ENCODE measurements at places on chromosomes 12 and 14.
A peak's percentile ranks its signal among the peaks of the same experiment; 100 is the strongest.

DNA sequence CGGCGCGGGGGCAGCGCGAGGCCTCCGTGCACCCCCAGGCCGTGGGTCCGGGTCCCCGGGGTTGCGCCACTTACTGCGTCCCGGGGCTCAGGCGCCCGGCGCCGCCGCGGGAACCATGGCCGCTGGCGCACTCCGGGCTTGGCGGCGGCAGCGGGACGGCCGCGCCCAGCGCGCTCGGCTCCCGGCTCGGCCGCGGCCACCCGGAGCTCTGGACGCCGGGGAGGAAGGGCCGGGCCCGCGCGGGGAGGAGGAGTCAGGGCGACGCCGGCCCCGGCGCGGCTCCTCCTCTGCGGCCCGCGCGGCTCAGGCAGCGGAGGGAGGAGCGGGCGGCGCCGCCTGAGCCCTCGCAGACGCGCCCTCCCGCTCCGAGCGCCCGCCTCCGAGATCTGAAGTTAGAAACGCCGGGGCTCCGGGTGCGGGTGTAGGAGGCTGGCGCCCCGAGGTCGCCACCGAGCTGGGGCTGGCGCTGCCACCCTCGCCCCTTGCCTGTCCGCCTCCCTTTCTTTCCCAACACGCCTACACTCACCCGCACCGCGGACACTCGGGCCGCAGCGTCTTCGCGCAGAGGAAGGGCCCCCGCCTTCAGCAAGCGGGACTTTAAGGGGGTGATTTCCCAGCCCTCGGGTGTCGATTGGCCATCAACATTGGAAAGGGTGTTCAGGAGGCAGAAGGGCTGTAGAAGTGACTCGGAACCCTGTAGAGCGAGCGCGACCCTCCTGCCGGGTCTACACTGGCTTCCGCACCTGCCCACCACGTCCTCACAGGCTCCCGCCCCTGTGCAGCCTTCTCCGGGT is at the start of gene NIN:
Gene NIN, minus strand, starts transcription at position 231 of the 794 bp plus-strand sequence. CDS start 9,106 bp downstream, outside the sequence.
- peak; percentile 89 for DNase-seq

- no peak for DNase-seq
Measured at GRCh38 chr14:69260190-69260860, 367 bp downstream of the GALNT16 start.

DNA sequence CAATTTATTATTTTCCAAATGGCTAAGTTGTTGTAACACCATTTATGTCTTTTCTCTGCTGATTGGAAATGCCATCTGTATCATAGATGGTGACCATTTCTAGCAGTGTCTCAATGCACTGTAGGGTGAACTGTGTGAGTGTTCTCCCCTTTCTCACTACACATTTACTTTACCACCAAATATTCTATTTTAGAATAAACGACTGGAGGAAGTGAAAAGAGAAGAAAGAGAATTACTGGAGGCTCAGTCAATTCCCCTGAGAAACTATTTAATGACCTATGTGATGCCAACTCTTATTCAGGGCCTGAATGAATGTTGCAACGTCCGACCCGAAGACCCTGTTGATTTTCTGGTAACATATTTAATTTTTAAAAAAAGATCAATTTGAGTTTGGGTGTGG is 15.5 kb upstream of the PAPOLA start:
- DNase-seq: no peak

DNA sequence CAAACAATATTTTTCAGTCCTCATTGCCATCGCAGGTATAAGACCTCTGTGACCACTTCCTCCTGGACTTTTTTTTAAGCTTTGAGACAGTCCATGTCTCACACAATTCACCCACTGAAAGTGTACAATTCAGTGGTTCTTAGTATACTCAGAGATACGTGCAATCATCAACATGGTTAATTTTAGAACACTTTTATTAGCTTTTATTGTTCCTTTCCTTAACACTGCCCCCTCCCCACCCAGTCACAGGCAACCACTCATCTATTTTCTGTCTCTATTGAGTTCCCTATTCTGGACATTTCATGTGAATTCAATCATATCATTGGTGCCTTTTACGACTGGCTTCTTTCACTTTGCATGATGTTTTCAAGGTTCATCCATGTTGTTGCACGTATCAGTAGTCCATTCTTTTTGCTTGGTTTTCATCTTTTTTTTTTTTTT is 16.2 kb downstream of the NCKAP5L start:
- no peak for DNase-seq

DNA sequence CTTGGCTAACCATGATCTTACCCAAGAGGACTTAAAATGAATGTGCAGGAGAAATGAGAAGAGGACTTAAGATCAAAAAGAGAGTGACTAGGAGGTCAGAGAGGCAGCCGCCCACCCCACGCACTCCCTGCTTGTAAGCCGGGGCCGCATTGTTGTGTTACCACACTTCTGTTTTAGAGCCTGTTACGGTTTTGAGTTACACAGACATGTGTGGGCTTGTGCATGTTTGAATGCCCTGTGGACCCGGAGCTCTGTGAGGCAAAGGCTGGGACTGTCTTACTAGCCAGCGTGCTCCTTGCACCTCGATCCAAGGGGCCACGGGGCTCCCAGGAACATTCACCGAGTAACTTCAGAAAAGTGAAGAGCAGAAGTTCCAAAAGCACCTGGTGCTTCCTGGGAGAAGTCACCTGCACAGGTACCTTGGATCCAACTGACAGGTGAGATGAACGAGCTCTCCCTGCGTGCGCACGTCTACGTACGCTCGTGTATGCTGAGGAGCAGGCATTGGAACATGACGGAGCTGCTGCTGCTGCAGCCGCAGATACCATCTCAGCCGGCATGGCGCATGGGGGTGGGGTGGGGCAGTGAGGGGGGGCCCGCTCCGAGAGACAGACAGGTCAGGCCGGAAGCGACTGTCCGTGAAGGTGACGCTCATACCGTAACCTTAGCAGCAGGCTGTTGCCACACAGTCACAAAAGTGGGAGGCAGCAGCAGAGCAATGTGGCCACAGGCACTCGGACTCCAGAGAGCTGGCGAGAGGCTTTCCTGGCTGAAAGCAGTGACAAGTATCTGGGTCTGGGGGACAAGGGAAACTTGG is 23.7 kb downstream of the SFSWAP start:
- no peak for DNase-seq

- DNase-seq: no peak
Measured at GRCh38 chr14:69094481-69094880, 58.4 kb downstream of the DCAF5 start.

DNA sequence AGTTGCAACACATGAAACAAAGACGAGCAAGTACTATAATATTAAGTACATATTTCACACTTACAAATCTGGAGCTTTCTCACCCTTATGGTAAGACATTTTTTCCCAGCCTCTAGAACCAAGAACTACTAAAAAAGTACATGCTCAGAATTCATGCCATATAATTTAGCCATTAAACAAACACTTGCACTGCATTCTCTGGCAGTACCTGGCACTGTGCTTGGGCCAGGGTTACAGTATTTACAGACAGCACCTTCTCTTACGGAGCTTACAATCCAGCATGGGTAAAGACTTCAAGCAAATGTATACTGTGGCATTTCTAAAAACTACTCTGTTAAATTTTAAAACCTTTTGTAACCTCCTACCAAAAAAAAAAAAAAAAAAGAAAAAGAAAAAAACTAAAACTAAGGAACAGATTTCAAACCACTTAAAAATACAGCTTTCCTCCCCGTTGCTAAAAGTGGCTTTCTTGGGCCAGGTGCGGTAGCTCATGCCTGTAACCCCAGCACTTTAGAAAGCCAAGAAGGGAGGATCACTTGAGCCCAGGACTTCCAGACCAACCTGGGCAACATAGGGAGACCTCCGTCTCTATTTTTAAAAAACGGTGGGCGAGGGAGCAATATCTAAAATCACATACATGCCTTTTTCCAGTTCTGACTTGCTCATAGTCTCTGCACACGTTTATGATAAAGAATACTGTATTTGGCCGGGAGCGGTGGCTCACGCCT is 956 bp downstream of the GNPTAB start:
- no peak for DNase-seq

DNA sequence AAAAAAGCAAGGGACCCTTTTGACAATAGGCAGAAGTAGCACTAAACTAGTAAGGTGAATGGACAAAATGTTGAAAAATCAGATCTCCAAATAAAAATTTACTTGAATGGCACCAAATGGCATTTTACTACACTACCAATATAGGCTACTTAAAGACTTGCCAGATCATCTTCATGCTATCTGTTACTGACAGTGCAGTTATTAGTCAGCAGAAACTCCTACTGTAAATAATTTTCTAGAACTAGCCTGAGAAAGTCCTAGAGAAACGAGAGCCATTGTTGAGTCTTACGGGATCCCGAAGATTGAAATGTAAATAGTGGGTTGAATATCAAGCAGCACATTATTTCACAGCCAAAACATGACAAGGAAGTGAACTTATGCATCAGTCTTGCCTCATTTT is 350.3 kb downstream of the SEC23A start:
- DNase-seq: no peak

GRCh38 chr12:50123203-50123602 is 11.2 kb downstream of the COX14 start:
- no peak for DNase-seq

- DNase-seq: no peak
Measured at GRCh38 chr12:130484221-130484620, 146.5 kb downstream of the PIWIL1 start.

GRCh38 chr12:76041406-76041805 is 9.8 kb upstream of the PHLDA1 start:
- no peak for DNase-seq

DNA sequence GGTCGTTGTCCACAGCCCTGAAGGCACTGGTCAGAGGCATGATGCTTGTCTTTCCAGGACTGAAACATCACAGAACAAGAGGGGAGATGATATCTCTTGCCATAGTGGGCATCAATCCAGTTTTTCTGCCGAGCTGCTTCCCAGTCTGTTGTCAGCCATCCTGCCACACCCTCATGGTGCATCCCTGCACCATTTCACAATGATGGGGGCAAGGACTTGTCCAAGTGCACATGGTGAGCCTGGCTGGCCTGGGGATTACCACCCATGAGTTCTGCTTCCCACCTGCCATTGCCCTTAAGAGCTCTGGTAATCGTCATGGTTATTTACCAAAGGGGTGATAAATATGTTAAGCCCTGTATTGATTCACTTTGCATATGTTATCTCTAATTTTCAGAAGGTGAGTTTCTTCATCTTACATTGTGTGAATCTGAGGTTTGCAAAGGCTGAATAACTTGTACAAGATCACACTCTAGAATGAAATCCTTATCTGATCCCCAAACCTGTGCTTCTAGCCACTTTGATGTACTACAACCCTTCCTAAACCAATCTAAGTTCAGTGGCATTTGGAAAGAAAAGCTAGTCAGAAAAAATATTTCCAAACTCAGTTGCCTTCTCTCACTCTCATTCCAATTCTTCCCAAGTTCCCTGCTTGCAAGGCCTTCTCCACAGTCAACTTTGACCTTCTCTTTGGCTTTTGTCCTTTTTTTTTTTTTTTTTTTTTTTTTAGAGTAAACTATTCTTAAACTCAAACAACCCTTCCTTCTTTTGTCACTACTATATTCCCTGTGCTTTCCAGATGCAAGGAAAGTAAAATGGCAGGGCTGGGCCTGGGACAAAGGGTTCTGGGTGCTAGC is 2.3 kb downstream of the AVIL start:
- DNase-seq: no peak

DNA sequence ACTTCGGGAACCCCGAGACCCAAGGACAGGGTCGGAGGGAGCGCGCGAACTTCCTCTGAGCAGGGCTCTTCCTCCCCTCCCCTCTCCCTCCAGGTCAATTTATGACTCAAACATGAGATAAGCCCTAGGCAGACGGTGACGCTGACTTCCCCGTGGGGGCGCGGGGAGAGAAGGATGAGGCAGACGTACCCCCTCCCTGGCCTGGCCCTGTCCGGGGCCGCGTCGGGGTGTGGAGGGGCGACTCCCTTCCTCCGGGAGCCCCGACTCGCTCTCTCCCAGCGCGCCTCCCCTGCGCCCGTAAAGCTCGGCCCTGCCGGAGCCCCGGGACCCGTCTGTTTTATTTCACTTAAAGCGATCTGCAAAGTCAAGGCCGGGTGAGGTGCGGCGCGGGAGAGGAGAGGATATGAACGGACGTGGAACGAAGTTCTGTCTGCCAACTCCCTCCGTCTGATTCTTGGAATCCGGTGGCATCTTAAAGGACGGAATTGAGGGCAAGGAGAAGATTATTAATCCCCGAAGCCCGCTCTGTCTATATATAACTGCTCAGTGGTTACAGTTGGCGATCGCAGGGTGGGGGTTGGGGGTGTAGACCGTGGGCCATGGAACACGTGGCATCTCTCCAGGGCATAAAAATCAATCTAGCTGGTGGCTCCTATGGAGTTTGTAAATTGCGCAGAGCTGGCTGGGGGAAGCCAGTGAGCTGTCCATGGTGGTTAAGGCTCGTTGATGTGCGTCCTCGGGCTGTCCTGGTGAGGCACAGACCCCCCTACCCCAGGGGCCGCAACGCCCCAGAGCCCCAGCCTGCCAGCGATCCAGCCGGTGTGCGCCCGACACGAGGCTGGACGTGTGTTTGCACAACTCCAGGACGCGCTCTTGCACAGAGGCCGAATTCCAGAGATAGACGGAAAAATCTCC is 2.9 kb upstream of the PTHLH start:
- no peak for DNase-seq

DNA sequence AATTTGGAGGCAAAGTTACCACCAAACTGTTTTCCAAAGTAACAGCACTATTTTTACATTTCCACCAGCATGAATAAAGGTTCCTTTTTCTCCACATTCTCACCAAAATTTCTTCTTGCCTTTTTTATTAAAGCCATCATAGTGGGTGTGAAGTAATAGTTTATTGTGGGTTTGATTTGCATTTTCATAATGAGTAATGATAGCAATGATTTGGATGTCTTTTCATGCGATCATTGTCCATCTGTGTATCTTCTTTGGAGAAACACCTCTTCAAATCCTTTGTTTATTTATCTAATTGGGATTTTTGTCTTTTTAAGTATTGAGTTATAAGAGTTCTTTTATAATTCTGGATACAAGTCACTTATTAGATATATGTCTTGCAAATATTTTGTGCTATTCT is 172.7 kb downstream of the CNTN1 start:
- no peak for DNase-seq

- no peak for DNase-seq
Measured at GRCh38 chr14:32193532-32193931, 8.3 kb upstream of the RNU6-7 start.

GRCh38 chr12:128549601-128550218 is 274.0 kb downstream of the SLC15A4 start:
- DNase-seq: no peak

- peak; percentile 81 for DNase-seq
Measured at GRCh38 chr12:31000751-31001150, 72.9 kb upstream of the DDX11 start.

DNA sequence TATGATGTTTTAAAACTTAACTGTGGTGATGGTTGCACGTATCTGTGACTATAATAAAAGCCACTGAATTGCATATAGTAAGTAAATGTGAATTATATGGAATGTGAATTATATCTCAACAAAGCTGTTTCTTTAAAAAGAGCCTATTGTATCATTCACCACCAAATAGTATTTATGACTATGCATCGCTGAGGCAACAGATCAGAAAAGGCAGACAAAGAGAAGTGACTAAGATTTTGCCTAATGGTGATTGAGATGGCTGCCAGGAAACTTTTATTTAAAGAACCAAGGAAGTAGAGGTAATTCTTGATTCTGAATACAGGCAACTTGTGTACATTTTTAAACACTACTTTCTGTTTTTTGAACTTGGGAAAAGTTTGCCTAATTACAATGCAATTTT is 31.7 kb downstream of the DHRS7 start:
- no peak for DNase-seq

- peak; percentile 83 for DNase-seq
Measured at GRCh38 chr12:1776170-1776921, 44.0 kb upstream of the LRTM2 start.

Measured in HCEC 1CT (cell line).